ENCODE measurements at places on chromosomes 3 and 15.

GRCh38 chr15:58490086-58490887 lies 58.5 kb downstream of the LIPC start:
- no peak for DNase-seq

DNA sequence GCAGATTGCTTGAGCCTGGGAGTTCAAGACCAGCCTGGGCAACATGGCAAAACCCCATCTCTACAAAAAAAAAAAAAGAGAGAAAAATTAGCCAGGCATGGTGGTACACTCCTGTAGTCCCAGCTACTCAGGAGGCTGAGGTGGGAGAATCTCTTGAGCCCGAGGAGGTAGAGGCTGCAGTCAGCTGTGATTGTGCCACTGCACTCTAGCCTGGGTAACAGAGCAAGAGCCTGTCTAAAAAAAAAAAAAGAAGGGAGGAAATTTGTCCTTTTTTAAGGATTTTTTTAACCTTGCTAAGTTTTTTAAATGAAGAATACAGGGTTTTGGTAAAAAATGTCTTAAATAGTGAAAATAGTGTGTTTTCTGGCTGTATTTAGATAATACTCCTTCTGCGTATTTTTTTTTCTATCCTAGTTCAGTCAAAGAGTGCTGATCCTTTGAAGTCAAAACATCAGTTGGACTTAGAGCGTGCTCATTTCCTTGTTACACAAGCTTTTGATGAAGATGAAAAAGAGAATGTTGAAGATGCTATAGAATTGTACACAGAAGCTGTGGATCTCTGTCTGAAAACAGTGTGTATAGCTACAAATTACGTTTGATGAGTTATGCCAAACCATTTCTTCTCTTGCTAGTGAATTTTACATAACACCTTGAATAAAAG lies 11.1 kb downstream of the CAPN7 start:
- DNase-seq, result no peak

GRCh38 chr15:83030021-83030420 lies 18.6 kb upstream of the C15orf40 start:
- no peak for DNase-seq

DNA sequence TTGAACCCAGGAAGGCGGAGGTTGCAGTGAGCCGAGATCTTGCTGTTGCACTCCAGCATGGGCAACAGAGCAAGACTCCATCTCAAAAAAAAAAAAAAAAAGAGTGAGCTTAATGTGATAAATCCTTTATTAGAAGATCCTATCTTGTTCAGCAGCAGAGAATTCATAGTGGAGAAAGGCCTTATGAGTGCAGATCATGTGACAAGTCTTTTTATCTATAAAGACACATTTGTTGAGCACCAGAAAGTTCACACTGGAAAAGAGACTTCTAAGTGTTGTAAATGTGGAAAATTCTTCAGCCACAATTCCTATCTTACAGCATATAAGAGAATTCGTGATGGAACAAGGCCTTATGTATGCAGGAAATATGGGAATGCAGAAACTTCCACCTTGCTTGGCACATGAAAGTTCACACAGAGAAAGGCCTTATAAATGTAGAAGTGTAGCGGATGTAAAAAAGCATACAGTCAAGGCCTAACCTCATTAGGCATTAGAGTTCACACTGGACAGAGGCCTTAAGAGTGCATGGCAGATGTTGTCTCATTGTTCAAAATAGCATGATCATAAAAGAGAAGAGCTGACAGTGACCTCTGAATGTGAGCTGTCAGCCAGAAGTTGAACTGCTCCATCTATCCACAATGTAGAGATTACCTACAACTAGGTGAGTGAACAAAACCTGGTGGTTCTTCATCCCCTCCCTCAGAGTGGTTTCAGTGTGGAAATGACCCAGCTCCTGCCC lies 16.7 kb downstream of the ADAM10 start:
- DNase-seq, result no peak

GRCh38 chr3:80068459-80068858 lies 300.7 kb upstream of the ROBO1 start:
- no peak for DNase-seq

GRCh38 chr3:48990636-48991469 lies 812 bp downstream of the P4HTM start:
- no peak for DNase-seq

DNA sequence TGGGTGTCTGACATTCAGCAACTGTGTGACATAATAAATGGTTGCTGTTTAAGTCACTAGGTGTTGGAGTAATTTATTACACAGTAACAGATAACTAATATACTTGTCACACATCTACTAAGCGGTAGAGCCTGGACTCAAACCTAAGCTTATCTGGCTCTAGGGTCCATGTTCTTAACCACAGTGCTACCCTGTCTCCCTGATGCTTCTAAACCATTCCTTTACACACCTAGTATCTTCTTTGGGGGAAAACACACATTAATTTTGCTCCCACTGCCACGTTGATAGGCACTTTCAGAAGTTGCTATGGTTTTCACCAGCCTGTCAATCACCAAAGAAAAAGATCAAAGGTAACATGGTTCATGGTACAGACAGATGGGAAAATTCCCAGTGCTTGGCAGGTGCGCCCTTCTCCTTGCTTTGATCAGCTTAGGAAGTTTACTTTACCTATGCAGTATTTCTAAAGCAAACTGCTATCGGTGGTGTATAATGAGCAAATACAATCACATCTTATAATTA lies 150.8 kb downstream of the PDZRN3 start:
- DNase-seq, result no peak

DNA sequence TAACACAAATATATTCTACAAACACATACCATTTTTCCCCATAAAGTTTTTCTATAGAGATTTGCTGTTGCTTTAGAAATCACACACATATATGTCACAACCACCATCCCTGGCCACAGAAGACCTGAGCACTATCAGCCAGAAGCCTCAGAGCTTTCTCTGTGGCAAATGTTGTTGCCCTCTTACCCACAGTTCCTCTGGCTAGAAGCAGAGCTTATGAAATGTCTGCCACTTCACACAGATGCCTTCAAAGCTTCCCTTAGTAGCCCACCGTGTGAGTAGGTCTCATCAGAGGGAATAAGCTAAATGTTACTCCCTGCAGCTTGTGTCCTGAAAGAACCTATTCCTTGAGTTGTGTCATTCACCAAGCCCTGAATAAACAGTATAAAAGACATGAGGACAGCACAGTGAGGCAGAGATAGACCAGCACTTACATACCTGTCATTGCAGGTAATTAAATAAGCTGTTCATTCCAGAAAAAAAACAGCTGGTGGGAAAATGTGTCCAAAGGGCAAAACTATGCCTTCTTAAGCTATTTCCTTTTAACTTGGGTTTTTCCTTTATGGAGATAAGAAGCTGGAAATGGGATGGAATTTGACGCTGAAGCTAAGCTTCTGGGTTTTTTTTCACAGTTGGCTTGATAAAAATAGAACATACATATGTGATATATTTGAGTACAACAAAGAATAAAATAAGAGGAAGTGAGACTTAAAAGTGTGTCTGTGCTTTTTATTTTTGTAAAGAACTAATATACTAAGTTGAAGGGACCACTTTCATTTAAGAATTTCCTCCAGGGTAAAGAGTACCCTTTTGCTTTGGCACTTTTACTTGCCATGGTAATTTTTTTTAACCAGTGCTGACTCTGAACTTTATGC lies 391.4 kb downstream of the KCNH8 start:
- no peak for DNase-seq

DNA sequence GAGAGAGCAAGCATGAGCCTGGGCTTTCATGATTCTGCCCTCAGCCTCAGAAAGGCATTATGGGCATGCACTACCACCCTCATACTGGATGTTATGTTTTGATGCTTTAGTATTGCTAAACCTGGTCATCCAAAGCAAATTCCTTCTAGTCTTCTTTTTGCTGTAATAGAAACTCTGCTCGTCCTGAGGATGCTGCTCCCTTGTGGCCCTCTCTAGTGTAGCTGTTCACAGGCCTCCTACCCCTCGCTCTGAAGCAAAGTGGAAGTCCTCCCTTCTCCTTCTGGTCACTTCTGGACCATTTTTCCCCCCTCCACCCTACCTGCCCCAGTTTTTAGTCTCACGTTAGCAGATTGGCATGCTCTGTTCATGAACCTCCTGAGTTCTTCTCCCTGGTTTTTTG lies 22.9 kb upstream of the CCNL1 start:
- DNase-seq, result no peak

DNA sequence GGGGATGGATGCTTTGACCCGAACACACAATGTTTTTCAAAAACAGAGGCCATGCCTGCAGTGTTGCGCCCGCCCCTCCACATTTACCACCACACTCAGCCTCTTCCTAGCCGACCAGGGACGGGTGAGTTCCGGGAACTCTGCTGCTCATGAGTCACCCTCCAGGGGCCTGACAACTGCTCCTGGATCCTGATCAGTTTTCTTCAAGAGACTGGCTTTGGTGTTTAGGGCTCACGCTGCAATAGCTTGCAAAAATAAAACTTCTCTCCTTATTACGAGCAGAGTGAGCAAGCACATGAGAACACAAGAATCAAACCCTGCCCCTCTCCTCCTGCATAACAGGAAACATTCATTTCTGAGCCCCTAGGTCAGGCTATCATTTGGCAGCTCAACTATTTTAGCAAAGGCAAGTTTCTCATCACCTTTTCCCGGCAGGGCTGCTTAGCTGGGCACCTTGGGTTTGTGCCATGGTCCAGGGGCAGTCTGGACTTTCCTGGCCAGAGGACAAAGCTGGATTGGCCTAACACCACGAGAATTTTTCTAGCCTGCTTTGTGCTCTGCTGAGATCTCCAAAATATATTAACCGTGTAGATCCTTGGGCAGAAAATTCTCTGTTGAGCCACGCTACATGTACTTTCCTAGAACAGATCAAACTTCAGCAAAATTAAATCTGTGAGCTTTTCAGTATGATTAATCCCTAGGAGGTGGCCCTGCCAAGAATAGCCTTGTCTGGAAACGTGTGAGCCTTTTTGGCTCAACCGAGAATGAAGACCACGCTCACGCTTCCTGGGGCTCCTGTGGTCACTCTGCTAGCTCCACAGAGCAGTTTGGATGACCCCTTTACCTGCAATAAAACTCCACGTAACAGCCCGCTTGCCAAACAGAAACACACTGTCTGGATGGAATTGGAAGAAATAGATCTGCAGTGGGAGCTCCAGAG lies 52.7 kb upstream of the SPATA12 start:
- peak; percentile 66 for DNase-seq

- no peak for DNase-seq
Observed at GRCh38 chr3:99516936-99517335, 121.5 kb upstream of the COL8A1 start.

GRCh38 chr3:30232142-30232541 lies 374.3 kb upstream of the TGFBR2 start:
- DNase-seq, result peak; percentile 82

GRCh38 chr3:71309342-71309741 lies 274.2 kb downstream of the FOXP1 start:
- no peak for DNase-seq

- DNase-seq, result no peak
Observed at GRCh38 chr3:23162934-23163333, 40.2 kb upstream of the UBE2E2 start.

DNA sequence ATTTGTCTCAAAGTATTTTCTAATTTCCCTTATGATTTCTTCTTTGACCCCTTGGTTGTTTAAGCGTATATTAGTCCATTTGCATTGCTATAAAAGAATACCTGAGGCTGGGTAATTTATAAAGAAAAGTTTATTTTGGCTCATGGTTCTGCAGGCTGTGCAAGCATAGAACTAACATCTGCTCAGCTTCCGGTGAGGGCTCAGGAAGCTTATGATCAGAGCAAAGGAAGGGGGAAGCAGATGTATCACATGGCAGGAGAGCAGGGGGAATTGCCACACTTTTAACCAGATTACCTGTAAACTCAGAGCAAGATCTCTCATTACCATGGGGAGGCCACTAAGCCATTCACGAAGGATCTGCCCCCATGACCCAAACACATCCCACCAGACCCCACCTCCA lies 148.2 kb downstream of the PDE8A start:
- DNase-seq, result no peak

GRCh38 chr15:71806452-71806931 lies 3.9 kb upstream of the NR2E3 start:
- DNase-seq, result no peak

- DNase-seq, result no peak
Observed at GRCh38 chr15:74786551-74787165, 4.8 kb downstream of the CSK start.

DNA sequence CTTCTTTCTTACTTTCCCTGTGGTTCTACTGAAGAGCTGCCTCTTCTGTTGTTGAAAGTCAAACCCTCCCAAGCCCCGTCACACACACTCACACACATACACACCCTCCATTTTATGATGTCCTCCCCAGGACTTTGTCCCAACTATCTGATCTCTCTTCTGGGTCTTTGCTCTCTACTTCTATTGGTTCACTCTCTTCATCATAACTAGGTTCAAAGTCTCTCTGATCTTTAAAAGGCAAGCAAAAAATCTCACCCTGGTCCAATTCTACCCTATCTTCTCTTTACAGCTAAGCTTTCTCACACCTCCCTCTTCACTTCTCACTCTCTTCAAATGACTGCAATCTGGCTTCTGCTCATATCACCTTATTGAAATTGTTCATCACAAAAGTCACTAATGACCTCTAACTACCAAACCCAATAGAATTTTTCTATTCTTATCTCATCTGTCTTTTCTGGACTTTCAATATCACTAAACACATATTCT lies 34.8 kb downstream of the LRRFIP2 start:
- DNase-seq, result no peak

DNA sequence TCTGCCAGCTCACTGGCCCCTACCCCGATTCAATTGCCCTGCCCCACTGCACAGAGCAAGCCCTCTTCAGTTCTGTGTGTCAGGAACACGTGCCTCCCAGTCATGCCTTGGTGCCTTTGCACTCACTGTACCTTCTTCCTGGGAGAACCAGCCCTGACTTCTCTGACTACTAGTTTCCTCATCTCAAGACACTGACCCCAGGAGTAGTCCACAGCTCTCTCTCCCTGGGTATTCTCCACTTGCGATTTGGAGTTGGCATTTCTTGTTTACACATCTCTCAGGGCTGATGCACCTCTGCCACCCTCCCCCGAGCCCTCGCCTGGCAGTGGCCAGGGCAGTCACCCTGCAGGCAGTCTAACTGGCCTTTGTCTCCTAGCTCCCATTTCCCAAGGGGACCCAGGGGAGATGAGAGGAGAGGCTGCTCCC lies 5.7 kb downstream of the CISH start:
- no peak for DNase-seq

DNA sequence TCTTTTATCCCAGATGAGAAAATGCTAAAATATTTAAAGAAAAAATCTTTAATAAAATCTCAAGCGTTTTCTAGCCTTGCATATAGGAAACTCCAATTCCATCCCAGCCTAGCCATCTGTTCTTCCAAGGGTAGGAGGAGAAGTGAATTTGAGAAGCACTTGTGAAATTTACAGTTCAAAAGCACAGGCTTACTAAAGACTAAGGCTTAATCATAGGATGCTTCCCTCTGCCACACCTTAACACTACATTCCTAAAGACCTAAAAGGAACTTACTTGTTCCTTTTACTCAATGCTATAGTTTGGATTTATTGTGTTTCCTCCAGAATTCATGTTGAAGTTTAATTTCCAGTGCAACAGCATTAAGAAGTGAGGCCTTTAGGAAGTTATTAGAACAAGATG lies 764.8 kb upstream of the CADM2 start:
- no peak for DNase-seq

- no peak for DNase-seq
Observed at GRCh38 chr3:143979813-143980212, 8.2 kb downstream of the DIPK2A start.

All from GM04503 (cell line).